ENCODE measurements at places on chromosomes 7 and 10.
A peak's percentile ranks its signal among the peaks of the same experiment; 100 is the strongest.

GRCh38 chr10:71471957-71472365 is 75.2 kb downstream of the CDH23 start:
- DNase-seq: no peak

GRCh38 chr10:75021379-75022249 is 89.8 kb upstream of the SAMD8 start:
- no peak for DNase-seq

- DNase-seq: no peak
Measured at GRCh38 chr10:63723741-63724140, 202.5 kb downstream of the REEP3 start.

DNA sequence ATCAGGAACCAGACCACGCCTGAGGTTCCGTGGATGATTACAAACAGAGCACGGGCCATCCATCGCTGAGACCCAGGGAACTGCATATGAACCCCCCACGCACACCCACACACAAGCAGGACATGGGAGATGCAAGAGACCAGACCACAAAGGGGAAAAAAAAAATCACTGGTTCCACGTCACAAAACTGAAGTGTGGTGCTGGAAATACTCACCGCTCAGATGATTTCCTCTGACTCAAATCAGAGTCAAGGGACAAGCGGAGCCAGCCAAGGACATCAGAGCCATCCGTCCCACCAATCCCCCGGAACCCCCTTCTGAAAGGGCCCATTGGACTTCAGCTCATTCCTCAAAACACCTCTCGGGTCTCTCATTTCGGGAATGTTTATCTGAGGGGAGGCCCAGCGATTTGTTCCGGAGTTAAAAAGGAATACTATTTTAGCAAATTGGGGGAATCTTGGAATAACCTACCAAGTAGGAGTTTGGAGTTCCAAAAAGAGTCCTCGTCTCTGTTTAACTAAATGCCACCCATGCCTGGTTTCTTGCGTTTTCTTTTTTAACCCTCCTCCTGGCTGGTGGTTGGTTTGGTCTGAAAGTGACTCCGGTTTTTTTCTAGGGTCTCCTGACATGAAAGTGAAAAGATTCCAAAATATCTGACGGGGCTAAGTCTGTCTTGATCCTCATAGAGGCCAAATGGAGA is 15.0 kb downstream of the SNX8 start:
- DNase-seq: peak; percentile 67

- no peak for DNase-seq
Measured at GRCh38 chr10:102227050-102227449, 951 bp downstream of the ELOVL3 start.

DNA sequence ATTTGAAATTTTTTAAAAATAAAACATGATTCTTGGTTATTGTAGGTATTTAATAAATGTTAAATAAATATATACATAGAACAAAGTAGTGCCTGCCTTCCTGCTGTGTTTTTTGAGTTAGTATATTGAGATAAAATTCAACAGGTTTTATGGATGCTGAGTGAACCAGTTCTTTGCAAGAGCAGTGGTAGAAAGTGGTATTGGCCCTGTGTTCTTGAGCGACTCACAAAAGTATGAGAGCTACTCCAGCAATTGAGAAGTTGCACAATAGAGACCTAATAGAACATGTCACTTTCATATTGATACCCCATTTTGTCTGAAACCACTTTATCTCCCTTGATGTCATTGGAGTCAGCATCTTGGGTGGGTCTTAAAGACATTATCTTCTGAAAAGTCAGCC is 32.6 kb upstream of the GJD4 start:
- no peak for DNase-seq

DNA sequence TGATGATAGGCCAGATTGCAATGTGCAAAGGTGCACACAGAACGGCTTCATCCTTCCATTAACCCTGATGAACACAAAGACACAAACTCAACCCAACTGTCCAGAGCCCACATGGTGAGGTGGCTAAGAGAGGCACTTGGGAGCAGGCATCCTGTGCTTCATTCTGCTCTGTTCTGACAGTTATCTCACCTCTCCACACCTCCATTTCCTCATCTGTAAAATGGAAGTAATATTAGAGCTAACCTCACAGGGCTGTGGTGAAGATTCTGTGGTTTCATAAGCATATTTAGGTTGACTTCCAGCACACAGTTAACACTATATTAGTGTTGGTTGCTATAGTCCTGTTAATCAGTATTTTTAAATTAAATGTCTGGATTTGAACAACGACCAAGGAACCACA is 126.3 kb downstream of the TAX1BP1 start:
- no peak for DNase-seq

DNA sequence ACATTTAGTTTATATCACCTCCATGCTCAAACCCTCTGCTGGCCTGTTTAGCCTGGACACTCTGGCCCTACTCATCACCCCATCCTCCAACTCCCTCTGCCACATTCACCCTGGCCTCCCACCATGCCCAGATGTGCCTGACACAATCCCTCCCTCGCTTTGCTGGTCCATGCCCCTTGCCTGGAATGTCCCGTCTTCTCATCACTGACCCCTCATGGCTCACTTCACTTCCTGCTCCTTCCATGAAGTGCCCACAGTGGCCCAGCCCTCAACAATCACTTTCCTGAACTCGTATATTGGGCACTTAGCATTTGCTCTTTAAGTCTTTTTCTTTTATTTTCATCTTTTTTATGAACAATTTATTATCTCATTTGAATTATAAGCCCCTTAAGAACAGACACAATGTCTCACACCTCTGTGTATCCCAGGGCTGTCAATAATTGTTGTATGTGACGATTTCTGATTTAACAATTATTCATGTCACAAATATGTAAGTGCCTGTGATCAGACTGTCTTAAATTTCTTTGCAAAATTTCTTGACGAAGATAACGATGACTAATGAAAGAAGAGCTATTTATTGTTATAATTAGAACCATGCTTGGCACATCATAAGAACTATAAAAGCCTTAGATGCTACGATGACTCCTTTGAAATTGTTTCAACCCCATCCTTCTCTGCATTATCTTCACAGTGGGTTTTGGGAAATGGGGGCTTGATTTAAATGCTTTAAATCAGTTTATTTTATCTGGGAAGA is 209.9 kb upstream of the YAE1 start:
- no peak for DNase-seq

DNA sequence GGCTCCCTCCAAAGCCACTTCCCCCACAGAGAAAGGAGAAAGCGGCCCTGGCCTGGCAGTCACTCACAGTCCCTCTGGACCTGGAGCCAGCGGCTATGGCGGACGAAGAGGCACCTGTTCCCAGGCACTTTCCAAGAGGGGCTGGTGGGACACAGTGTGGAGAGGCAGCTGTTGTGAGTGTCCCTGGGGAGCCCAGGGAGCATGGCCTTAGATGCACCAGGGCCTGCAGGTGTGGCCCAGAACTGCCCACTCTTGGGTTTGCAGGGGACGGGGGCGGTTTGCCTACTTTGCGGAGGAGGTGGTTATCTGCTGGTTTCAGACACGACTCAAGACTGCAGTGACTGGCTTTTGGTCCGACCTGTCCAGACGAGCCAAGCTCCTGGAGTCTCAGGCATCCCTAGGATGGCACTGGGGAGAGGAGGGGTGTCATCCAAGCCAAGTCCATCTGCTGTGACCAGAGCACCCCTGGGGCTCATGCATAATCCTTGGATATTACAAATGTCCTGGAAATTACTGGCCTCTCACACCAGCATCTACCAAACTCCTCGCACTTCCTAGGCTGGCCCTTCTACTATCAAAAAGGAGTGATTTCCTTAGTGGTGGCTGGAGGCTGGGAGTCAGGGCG is 18.4 kb downstream of the CTBP2 start:
- no peak for DNase-seq

GRCh38 chr10:132688580-132689420 is 97.1 kb downstream of the NKX6-2 start:
- DNase-seq: peak; percentile 61

DNA sequence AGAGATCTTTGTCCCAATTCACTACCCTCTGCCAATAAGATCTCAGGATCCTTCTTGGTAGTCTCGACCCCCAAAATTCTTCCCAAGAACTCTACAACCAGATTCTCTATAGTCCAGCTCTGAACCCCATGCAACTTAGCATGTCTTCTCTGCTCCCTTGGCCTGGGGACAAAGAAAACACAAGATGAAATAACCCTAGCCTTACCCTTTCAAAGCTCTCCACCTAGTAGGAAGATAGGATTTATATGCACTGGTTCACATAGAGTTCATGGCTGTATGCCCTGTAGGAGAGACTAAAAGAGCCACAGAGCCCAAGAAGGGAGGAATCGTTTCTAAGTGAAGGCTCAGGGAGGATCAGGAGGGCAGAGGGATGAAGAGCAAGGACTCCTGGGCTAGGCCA is 96.1 kb downstream of the PPP1R3C start:
- DNase-seq: no peak

GRCh38 chr10:51800725-51801424 is 101.5 kb upstream of the CSTF2T start:
- DNase-seq: no peak

DNA sequence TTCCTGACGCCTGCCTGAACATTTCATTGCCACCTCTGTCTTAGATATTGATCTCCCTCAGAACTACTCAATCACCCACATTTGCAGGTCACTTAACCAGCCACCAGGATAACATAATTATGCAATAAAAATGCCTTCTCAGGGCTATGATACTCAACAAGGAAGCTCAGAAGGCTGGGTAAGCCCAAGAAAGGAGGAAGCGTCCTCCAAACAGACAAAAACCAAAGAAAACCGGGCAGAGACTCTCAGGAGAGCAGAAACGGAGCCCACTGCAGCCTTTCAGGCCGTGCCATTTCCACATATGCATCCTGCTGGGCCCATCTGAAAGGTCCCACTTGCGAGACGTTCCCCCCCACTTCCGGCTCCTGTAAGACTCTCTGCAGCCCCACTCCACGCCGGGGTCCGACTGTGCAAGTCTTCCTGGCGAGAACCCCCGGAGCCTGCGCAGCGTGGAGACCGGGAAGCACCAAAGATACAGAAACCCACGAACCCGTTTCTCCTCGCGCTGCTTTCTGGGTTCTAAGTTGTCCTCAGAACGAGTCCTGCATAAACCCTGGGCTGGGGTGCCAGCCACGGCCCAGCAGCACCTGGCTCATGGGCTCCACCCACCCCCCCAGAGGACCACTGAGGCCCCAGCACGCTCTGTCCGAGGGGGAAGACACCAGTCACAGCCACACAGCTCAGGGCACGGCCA is 83.7 kb downstream of the DIP2C start:
- DNase-seq: no peak

- DNase-seq: no peak
Measured at GRCh38 chr10:103967448-103968071, 620 bp downstream of the SLK start.

GRCh38 chr10:51113007-51113406 is 38.7 kb downstream of the PRKG1 start:
- DNase-seq: no peak

DNA sequence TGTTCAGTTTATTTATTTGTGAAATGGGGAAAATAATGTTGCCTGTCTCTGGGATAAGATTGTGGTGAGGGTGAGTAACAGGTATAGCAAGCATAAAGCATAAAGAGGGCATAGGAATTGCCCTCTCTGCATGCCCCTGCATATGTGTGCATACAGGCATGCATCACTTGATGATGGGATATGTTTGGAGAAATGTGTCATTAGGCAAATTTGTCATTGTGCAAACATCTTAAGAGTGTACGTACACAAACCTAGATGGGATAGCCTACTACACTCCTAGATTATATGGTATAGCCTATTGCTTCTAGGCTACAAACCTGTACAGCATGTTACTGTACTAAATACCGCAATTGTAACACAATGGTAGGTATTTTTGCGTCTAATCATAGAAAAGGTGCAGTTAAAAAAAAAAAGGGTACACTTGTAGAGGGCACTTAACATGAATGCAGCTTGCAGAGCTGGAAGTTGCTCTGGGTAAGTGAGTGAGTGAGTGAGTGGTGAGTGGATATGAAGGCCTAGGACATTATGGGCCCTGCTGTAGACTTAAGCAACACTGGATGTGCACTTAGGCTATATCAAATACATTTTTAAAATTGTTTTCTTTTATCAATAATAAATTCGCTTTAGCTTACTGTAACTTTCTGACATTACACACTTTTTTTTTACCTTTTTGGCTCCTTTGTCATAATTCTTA is 386.5 kb upstream of the ANKRD30A start:
- no peak for DNase-seq

GRCh38 chr7:16171928-16172327 is 249.4 kb downstream of the CRPPA start:
- DNase-seq: no peak

- no peak for DNase-seq
Measured at GRCh38 chr7:103011650-103012049, 62.9 kb downstream of the FBXL13 start.

GRCh38 chr10:97584060-97584797 is at the start of gene HOGA1:
HOGA1 (plus strand) TSS chr10:97584389; CDS start chr10:97584704, 315 bp downstream.
- DNase-seq: no peak

DNA sequence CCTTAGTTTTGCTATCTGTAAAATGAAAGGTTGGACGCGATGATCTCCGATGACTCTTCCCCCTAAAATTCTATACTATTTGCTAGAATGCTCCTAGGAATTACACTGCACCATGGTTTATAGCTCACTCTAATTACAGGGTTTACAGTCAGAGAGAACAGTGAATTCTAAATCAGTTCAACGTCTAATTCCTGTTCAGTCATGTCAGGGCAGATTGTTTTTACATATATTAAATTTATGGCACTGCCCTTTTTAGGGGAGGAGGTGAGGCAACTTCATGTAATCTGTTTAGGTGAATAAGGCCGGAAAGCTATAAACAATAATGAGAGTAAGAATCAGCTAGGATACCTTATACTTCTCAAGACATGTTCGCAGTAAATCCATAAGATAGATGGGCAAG is 293.9 kb downstream of the BAMBI start:
- DNase-seq: no peak

DNA sequence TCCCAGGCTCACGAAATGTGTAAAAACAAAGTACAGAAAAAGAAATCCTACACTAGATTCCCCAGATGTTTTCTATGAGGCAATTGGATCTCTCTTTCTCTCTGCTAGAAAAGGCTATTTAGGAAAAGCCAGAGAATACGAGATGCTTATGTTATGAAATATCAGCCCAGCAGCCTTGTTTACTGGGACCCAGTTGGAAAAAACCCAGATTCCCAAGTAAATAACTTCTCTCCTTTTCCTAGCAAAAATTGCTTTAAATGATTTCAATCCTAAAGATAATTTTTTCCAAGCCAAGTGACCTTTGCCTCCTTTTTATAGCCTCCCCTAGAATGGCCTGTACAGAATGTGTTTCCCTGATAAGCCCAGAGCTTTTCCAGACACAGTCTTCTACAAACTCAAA is 199.3 kb downstream of the PLXNA4 start:
- DNase-seq: no peak

Measured in suprapubic skin (tissue), 4 donors.